WTC11 (cell line): ENCODE measurements at places on chromosomes 11 and 22. TPM values are rescaled to one million over a fixed set of nuclear protein-coding genes. Genes with fewer than 3 reads are reported as not detected.
A peak's percentile ranks its signal among the peaks of the same experiment; 100 is the strongest.

The ALKBH8 gene
- 6.7 to 9.5 TPM (median 7.3 TPM) in 3 replicates for total RNA-seq

The GCAT gene
- 33.0 to 36.4 TPM (median 36.3 TPM) in 3 replicates for total RNA-seq

The TMEM138 gene
- total RNA-seq: 34.0 to 39.0 TPM (median 38.8 TPM) in 3 replicates

The GAB4 gene
- 0.09 to 0.16 TPM in 2 of 3 replicates, not detected in the other for total RNA-seq

The UBQLN3 gene
- not detected in 3 replicates for total RNA-seq

The TMPRSS5 gene
- total RNA-seq: 0.85 to 1.7 TPM (median 1.1 TPM) in 3 replicates

The MS4A15 gene
- 0.09 to 0.41 TPM (median 0.39 TPM) in 3 replicates for total RNA-seq

The A4GALT gene
- 13.9 to 22.1 TPM (median 16.8 TPM) in 3 replicates for total RNA-seq

The CDK2AP2 gene
- 47.6 to 53.1 TPM (median 52.5 TPM) in 3 replicates for total RNA-seq

GRCh38 chr11:75667255-75667830, 1.5 kb downstream of the MAP6 start:
- peak; percentile 59 for DNase-seq

- DNase-seq: no peak
These were observed 419.2 kb downstream of the BUD13 start for GRCh38 chr11:116353589-116353988.

DNA sequence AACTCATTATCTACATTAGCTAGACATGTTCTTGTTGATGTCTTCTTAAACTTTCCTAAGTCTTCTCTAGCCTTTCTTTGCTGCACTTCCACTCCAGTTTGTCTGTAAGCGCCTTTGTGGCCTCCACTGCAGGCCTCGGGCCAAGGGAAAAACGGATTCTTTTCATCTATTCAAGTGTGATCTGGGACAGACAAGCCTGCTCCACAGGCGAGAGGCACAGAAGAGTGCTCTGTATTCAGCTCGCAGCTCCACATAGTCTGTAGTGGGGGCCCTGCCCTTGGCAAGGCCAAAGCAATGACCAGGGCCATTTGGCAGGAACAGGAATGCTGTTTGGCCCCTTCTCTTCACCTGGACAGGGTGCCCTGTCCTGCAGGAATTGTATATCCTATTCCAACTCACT, 84.1 kb upstream of the BARX2 start:
- DNase-seq: no peak

DNA sequence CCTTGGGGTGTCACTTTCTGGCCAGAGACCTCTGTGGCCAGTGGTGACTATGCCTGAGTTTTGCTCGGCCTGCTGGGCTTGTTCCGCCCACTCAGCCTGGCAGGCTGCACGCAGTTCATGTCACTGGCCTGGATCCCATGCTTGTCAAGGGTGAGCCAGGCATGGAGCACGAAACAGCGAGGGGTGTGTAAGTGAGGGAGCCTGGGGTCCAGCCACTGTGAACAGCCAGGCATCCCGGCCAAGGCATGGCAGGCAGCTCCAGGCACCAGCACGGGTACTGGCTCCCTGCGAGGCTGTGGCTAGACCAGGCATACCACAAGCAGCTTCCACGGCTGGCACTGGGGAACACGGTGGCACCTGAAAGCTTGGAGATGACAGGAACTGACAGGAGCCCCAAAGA, 214.3 kb downstream of the LRRC4C start:
- DNase-seq: no peak

- DNase-seq: no peak
These were observed 29.9 kb downstream of the PIWIL3 start for GRCh38 chr22:24744638-24745037.

- no peak for DNase-seq
These were observed 384.8 kb downstream of the TMEM135 start for GRCh38 chr11:87422566-87422965.

- no peak for DNase-seq
These were observed 103.3 kb upstream of the NNMT start for GRCh38 chr11:114192841-114193389.

GRCh38 chr11:130094614-130095013, 24.9 kb downstream of the APLP2 start:
- DNase-seq: no peak

DNA sequence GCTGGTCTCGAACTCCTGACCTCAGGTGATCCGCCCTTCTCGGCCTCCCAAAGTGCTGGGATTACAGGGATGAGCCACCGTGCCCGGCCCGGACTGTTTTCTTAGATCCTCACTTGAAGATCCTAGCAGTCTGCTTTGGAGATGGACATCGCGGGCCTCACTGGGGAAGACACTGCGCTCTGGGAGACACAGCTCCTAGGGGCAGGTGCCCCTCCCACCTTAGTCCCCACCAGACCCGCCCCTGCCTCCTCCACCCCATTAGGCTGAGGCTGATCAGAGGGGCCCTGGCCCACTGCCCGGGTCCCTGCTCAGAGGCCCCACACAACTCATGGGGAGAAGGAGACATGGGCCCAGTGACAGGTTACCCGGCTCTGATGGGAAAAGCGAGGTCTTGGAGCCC, 11.3 kb upstream of the LTO1 start:
- no peak for DNase-seq

GRCh38 chr11:69489031-69489745, 7.7 kb downstream of the LINC01488 start:
- no peak for DNase-seq

DNA sequence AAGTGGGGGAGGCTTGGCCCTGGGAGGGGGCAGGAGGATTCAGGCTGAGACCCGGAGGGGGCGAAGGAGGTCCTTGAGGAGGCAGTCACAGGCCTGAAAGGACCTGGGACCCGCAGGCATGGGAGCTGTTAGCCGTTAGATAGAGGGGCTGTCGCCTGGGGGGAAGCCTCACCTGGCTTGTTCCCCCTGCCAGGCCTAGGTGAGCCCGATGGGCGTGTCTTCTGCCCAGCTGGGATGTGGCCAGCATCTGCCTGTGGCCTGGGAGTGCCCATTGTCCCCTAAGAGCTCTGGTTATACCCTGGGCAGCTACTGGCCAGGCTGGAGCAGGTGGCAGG, 1.8 kb upstream of the DUSP8 start:
- DNase-seq: no peak

GRCh38 chr22:23187871-23188700, 7.8 kb downstream of the BCR start:
- no peak for DNase-seq

- DNase-seq: no peak
These were observed 103.8 kb downstream of the STIM1 start for GRCh38 chr11:3959015-3959902.

- no peak for DNase-seq
These were observed 640.2 kb upstream of the KIRREL3 start for GRCh38 chr11:127640561-127641451.

DNA sequence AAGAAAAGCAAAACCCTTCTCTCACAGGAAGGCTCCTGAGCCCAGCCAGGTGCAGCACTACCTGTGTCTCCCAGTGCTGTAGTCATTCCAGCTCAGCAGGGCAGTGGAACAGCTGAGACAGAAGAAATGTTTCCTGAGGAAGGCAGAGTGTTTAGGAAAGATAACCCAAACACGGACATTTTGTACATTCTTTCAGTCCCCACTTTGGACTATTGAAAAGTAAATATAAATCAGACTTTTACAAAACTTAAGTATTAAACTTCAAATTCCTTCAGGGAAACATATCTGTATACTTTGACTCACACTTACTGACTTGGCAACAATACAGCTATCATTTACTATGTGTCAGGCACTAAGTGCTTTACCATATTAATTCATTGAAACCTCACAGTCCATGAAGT, 40.4 kb downstream of the RRAS2 start:
- DNase-seq: no peak

DNA sequence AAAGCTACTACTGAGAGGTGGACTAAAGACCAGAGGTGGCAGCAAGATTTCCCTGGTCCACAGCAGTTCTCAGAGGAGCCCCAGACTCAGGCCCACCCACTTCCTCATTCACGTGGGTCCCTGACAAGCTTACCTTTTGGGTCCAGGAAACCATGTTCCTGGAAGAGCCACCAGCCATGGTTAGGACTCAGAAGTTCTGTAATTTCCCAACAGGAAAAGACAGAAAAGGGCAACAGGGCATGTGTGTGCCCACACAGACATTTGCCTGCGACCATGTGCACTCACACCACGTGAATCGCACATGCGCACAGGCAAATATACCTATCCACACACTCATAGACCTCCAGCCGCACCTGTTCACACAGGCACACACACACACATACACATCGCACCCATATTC, 42.9 kb downstream of the LRRC32 start:
- no peak for DNase-seq

DNA sequence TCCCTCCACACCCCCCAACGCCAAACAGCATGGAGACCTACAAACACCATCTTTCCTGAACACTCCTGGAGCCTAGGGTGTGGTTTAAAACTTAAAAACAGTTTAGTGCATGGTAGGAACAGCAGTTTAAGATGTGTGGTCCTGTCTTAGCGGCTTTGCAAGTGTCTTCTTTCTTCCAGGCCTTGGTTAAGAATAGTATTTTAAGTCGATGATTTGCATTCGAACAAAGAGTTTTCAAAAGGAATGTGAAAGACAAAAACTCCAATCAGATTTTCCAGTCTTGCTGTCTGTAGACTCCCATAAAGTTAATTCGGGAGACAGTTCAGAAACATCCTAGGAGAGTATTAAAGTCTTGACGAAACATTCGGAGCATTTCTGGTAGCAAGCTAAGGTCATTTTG, 3.7 kb downstream of the FGF4 start:
- no peak for DNase-seq

- DNase-seq: no peak
These were observed 68.9 kb upstream of the KCNQ1OT1 start for GRCh38 chr11:2768471-2769408.

- no peak for DNase-seq
These were observed 36.4 kb downstream of the RTL6 start for GRCh38 chr22:44461614-44462013.

- DNase-seq: no peak
These were observed 113.6 kb downstream of the KCNQ1 start for GRCh38 chr11:2558397-2558796.

DNA sequence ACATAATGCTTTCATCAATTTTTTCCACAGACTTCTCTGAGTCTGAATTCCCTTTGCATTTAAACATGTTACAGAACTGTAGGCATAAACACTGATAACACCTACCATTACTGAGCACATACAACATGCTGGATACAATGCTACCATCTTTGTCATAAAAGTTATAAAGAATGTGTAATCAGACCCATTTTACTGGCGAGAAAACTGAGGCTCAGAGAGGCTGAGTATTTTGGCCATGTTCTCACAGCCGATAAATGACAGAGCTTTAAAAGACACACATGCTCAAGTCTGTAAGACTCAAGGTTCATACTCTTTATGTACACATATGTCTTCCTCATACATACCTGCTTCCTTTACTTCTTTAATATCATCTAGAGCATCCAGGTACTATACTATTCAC, 2.6 kb downstream of the RRAS2 start:
- no peak for DNase-seq

DNA sequence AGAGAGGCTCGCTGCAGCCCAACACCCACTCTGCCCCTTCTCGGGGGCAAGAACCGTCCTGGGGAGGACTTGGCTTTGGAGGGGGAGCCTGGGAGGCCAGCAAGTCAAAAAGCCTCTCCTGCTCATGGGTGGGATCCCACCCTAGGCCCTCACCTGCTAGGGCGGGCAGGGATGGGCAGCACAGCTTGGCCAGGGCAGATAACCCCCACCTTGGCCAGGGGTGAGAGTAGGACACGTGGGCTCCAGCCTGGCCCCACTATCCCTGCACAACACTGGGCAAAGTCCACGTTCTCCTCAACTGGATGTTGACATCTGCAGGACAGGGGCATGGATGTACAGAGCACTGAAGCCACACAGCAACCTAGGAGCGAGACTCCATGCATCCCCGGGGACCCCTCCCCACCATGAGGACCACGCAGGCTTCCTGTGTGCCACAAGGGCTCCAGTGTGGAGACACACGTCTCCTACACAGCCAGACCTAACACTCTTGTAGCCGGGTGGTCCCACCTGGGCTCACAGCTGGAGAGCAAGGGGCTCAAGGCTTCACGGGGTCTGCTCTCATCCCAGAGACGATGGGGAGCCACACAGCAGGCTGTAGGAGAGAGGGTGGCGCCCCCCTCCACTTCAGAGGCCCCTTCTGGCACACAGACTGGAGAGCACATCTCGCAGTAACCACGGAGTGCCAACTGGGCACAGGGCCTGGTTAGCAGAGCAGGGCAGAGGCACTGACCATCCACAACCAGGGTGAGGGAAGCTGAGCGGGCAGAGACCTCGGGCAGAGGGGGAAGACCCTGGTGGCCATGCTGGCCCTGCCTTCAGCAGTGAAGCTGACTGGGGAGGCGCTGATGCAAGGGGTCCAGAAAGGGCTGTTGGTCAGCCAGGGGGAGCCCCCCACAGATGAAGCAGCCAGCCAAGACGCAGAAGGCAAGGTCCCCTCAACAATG, 171.1 kb downstream of the CRYBB2 start:
- DNase-seq: no peak

DNA sequence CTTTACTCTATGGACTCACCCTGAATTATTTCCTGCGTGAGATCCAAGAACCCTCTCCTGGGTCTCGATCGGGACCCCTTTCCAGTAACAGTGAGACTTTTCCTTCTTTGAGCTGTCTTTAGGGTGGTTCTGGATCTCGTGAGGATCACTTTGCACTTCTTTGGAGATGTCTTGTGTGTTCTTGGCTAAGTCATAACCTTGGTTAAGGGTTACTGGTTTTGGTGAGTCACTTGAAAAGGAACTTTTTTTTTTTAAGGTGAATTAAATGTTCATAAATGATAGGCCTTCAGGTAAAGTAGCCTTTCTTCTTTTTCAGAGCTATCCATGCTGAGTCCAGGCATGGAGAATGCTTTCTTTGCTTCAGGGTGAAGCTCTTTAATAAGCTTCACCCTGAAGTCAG, 19.4 kb upstream of the GSTP1 start:
- DNase-seq: no peak

DNA sequence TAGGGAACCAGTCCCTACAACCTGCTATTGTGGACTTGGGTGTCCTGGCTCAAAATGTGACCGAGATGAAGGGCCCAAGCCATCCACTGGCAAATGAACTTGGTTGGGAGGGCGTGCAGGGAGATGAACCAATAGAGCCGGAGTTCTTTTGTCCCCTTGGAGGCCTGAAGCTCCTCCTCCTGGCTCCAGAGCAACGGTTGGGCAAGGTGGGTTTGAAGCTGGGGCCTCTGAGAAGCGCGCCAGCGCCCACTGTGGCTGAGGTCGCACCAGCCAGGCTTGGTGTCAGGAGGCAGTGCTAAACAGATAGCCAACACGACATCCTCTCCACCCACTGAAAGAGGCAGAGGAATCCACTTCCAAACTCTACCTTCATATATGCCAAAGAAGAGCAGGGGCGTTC, 36.0 kb upstream of the PACSIN2 start:
- peak; percentile 72 for DNase-seq

- no peak for DNase-seq
These were observed 100.3 kb downstream of the PDE2A start for GRCh38 chr11:72573855-72574445.
